Nucleus accumbens (tissue), 56 donors: ENCODE measurements at places on chromosomes 6 and 20.

- no peak for DNase-seq
These were observed 113.3 kb downstream of the CDKAL1 start for GRCh38 chr6:20647585-20647984.

- DNase-seq, result no peak
These were observed 173.5 kb downstream of the DLL1 start for GRCh38 chr6:170117111-170117972.

GRCh38 chr6:5050009-5050408 lies 35.1 kb upstream of the PPP1R3G start:
- no peak for DNase-seq

GRCh38 chr6:139711804-139712585 lies 337.5 kb upstream of the CITED2 start:
- DNase-seq, result no peak

DNA sequence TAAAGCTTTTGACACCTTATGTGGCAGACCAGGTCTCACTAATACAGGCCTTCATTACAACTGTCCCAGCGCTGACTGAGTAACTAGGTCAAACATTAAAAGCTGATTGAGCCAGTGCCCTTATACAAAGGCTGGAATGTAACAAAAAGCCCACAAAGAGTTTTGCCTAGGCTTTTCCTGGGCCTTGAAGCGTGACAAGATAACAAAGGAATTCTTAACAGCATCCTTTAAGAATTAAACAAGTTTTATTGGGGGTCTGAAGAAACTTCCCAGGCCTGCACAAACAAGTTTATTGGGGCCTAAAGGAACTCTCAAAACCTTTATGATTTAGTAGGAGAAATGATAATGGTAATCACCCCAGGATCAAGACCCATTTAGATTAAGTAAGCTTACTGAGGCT lies 267.6 kb upstream of the FAM83B start:
- no peak for DNase-seq

DNA sequence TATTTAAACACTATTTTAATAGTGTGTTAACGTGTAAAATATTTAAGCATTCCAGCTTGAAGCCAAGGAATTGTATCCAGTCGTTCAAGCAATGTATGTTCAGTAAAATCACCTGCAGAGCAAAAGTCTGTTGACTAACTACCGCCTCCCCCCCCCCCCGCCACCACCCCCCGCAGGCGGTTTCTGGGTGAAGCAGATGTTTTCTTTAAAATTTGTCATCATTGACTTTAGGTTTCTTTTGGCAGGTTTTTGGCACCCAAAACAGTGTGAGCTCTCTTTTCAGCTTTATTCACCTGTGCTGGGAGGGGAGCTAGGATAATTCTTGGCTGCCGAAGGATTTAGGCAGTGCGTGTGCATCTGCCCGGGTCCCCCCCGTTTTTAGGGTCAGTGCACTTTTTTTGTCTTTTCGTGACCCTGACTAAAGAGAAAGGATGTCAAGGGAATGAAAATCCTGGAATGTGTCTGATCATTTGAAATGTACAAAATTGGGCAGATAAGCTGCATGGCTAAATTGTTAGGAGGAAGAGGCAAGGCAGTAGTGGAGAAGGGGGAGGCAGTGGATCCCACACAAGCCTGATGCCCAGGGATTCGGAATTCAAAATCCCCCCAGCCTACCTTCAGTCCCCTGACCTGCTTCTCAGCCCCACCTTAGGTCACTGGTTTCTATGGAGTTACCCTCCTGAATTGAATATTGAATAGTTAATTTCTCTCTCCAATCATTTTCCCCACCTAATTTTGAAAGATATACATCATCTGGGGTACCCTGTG lies 1.1 kb downstream of the EDN1 start:
- no peak for DNase-seq

- no peak for DNase-seq
These were observed 148.8 kb downstream of the LRFN2 start for GRCh38 chr6:40438246-40438887.

- no peak for DNase-seq
These were observed 690 bp downstream of the IFNGR1 start for GRCh38 chr6:137218473-137218916.

- DNase-seq, result no peak
These were observed 26.1 kb upstream of the FANCE start for GRCh38 chr6:35426074-35426473.

DNA sequence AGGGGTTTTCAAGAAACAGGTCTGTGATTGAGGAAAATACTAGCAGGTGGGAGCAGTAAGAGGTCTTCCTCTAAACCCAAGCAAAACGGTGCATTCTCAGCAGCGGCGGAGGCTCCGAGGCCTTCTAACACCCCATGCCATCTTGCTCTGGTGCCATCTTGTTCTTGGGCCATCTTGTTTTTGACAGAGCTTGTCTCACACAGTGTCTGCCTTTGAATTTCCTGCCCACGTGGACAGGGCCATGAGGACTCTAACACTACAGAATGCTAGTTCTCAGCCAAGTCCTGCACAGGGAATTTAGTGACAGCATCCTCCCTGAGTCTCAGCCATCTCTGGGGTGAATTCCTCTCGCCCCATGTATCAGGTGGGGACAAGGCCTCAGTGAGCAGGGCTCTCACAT lies 76.4 kb downstream of the PSMG4 start:
- no peak for DNase-seq

DNA sequence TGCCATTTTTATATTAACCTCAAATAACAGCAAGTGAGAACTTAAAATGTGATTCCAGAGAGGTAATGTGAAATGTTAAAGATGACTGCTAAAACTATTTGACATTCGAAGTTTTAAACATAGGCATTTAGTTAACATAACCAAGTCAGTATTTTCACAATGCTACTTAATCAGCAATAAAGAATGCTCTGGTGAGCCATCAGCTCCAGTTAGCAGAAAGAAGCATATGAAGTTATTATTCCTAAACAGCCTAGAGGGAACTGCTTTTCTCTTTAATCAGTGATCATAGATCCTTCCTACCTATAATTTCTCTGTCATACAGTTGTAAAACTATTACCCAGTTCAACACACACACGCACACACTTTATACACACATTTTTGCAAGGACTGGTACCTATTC lies 60.1 kb downstream of the MMS22L start:
- DNase-seq, result no peak

DNA sequence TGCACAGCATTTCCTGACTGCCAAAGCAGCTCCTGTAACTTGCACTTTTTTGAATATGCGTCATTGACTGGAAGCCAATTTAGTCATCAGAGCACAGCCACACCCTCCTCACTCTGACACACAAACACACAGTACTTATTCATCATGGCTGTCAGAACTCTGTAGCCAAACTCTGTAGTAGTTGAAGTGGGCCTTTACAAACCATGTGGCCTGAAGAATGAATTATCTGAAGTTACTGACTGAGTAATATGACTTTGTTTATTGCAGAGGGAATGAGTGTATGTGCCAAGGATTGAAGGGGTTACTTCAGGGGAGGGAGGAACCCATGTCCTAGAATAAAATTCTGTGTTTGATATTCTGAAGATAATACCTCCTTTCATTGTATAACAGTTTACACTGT lies 102.7 kb downstream of the FIG4 start:
- DNase-seq, result no peak

GRCh38 chr6:72149715-72150114 lies 263.4 kb downstream of the RIMS1 start:
- no peak for DNase-seq

GRCh38 chr6:133814797-133815196 lies 74.1 kb upstream of the TCF21 start:
- DNase-seq, result no peak

DNA sequence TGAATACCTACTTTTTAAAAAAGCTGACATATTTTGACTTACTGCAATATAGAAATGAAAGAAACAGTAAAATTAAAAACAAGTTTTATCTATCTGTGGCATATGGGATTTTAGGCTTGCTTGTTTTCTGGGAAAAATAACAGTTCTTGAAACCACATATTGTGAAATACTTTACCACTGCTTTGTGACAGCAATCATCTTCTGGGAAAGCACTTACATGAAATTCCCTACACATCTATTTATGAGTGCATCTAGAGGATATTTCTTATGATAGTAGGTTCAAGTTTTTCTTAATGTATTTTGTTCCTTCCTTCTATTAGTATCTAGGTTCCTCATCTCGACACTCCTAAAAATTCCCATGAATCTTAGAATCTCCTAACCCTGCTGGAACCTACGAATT lies 75.2 kb downstream of the STXBP5 start:
- no peak for DNase-seq

DNA sequence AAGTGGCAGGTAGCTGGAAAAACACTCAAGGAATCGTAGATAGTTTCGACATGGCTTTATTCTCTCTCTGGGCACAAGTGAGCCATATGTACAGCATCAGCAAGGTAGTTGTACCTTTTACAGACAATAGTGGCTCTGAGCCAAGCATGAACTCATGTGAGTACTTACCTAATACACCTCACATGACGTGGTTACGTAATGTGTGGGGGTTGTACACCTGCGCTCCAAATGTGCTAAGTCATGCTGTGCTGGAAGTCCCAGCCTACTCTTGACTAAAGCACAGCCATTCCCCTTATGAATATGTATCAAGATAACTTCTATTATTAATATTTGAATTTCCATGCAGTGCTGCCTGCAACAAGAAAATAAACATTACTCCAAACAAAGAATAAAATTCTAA lies 78.8 kb upstream of the HMGN3 start:
- no peak for DNase-seq

GRCh38 chr6:123550052-123550617 lies 86.6 kb downstream of the TRDN start:
- no peak for DNase-seq

DNA sequence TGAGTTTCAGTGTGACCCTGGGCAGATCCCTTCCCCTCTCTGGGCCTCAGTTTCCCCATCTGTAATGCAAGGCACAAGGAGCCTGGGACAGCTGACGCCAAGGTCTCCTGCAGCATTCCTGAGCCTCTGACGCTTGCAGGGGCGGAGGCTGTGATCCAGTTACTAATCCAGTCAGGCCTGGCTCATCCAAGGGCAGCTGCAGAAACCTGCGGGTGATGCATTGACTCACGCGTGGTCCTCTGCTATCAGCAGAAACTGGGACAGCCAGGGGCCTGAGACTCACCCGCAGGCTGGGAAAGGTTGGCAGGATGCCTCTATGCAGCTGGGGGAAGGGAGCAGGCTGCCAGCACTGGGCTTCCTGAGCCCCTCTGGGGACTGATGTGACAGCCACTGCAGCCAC lies 65.0 kb upstream of the SIRPA start:
- DNase-seq, result peak; percentile 72

DNA sequence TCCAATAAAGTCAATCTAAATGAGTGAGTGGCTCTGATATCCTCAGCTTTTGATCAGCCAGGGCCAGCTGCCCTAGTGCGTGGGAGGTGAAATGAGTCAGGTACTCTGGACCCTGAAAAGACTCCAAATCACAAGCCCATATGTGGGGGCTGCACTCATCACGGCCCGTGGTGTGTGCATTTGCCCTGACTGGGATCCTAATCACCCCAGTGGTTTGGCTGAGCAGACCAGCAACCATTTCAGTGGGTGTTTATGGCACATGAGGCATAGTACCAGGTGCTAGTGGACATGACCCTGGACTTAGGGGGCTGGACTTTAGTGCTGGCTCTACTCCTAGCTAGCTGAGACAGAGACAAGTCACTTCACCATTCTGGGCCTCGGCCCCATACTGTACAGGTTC lies 39.4 kb downstream of the SCML4 start:
- DNase-seq, result no peak

DNA sequence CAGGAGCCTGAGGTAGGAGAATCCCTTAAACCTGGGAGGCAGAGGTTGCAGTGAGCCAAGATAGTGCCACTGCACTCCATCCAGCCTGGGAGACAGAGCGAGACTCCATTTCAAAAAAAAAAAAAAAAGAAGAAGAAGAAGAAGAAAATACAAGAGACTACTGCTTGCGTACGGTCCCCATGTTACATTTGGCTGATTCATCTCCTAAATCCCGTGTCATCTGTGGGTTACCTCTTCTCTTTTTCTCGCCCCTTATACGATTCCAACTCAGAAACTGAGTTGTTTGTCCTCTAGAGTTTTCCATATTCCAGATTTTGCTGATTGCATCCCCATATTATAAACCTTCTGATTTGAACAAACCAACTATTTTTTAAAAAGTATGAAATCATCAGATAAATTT lies 62.4 kb upstream of the NELFCD start:
- DNase-seq, result no peak

GRCh38 chr6:159527351-159527750 lies 165.7 kb downstream of the SOD2 start:
- DNase-seq, result no peak

GRCh38 chr6:106253172-106253571 lies 72.4 kb downstream of the ATG5 start:
- DNase-seq, result no peak

GRCh38 chr6:125968493-125968892 lies 11.9 kb downstream of the HINT3 start:
- no peak for DNase-seq
